Caco-2 (cell line): ENCODE measurements at places on chromosomes 2 and 18. TPM values are rescaled to one million over a fixed set of nuclear protein-coding genes. Genes with fewer than 3 reads are reported as not detected.

DNA sequence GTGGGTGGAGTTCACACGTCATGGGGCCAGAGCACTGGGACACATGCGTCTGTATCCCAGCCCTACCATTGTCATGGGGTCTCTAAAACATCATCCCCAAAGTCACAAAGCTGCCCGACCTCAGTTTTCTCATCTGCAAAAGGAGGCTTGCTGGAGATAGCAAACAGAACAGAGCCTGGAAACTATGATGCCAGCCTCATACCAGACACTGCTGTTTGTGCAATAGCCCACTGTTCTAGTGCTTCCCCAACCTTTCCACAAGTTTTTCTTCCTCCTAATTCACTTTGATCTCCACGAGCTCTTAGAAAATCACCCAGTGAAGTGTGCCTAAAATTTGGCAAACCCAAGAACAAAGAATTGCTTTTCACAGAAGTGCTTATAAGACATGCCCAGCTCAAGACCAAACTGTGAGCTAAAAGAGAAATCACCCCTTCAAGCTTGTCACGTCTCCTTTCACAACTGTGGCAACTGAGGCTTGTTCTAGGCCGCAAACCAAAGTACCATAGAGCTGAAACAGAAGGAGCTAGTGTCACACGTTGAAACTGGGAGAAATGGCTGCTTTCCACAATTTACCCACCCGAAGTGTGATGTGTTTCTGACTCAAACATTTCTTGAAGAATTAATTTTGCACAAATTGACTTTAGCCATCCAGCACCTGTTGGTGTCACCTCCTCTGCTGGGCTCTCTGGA is 162.7 kb upstream of the ID2 start:
- H3K36me3 ChIP-seq: no peaks in the 10 kb centered on the region
- no peaks in the 10 kb centered on the region for H3K27me3 ChIP-seq
- H3K27ac ChIP-seq: no peak overlapping the region
- no peak overlapping the region for H3K4me3 ChIP-seq
- H3K4me1 ChIP-seq: 0 out of 2 replicates have a peak, but pooled peaks cover 3% of the 10 kb centered on the region

GRCh38 chr2:173667014-173667413 is 298.2 kb downstream of the SP3 start:
- no peaks in the 10 kb centered on the region for H3K36me3 ChIP-seq
- H3K4me1 ChIP-seq: peaks cover 6% of the 10 kb centered on the region; the same call in 1 of the 2 replicates
- H3K27ac ChIP-seq: no peak overlapping the region
- H3K4me3 ChIP-seq: no peak overlapping the region

GRCh38 chr2:145268931-145269330 is 749.0 kb upstream of the ZEB2 start:
- no peak overlapping the region for H3K4me3 ChIP-seq
- no peaks in the 10 kb centered on the region for H3K36me3 ChIP-seq
- H3K27me3 ChIP-seq: no peaks in the 10 kb centered on the region
- H3K4me1 ChIP-seq: no peaks in the 10 kb centered on the region

DNA sequence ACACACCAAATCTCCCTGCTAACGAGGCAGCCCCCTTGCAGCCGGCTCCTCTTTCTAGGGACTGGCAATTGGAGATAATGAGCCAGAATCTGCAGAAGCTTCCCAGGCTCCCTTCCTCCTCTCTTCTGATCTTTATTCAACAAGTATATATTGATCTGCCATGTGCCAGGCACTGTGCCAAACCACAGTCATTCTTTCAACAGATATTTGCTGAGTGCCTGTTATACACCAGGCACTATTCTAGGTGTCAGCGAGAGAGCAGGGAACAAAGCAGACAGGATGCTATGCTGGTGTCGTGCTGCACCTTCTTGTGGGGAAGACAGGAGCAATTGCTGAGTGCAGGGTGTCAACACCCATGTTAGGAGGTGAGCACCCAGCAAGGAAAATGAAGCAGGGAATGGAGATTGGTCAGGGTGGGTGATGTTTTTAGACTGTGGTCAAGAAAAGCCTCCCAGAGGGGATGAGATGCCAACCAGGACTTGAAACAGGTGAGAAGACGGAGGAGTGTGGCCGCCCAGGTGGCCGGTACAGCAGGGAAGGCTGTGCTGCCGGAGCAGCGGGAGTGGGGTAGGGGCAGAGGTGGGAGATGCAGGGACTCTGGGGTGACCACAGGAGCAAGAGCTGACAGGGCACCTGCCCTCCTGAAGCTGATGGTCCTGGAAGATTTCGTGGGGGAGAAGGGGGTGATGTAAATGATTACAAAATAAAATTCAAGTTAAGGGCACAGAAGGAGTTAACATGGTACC is 307.6 kb upstream of the RAB12 start:
- H3K27me3 ChIP-seq: no peaks in the 10 kb centered on the region
- H3K27ac ChIP-seq: no peak overlapping the region
- no peaks in the 10 kb centered on the region; the same call in 1 of the 2 replicates for H3K36me3 ChIP-seq
- H3K4me1 ChIP-seq: no peaks in the 10 kb centered on the region
- DNase-seq: no peak
- no peak overlapping the region for H3K4me3 ChIP-seq

The HPCAL1 gene
- total RNA-seq: 26.3 and 26.9 TPM in 2 replicates

DNA sequence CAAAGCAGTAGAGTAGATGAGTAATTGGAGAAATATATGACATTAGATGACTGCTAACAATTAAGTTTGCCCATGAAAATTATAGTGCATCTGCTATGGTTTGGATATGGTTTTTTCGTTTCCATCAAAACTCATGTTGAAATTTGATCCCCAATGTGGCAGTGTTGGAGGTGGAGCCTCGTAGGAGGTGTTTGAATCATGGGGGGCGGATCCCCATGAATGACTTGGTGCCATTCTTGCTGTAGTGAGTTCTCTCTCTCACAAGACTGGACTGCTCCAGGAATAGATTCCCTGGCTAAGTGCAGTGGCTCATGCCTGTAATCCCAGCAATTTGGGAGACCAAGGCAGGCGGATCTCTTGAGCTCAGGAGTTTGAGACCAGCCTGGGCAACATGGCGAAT is 9.7 kb upstream of the CUL3 start:
- no peaks in the 10 kb centered on the region for H3K27me3 ChIP-seq
- no peak overlapping the region for H3K4me3 ChIP-seq
- no peaks in the 10 kb centered on the region for H3K36me3 ChIP-seq

- no peak overlapping the region for H3K27ac ChIP-seq
- H3K4me1 ChIP-seq: peaks cover 34% of the 10 kb centered on the region
- no peaks in the 10 kb centered on the region; the same call in 1 of the 2 replicates for H3K36me3 ChIP-seq
- H3K27me3 ChIP-seq: no peaks in the 10 kb centered on the region
- H3K4me3 ChIP-seq: no peak overlapping the region
- no peak for DNase-seq
Observed at GRCh38 chr2:26628561-26629345, 12.4 kb downstream of the CIB4 start.

- no peak overlapping the region for H3K27ac ChIP-seq
Observed at GRCh38 chr18:70423988-70424387, 135.1 kb downstream of the SOCS6 start.

GRCh38 chr2:160373666-160374065 is 119.9 kb downstream of the RBMS1 start:
- no peak overlapping the region for H3K4me3 ChIP-seq
- H3K27me3 ChIP-seq: no peaks in the 10 kb centered on the region
- H3K4me1 ChIP-seq: 0 out of 2 replicates have a peak, but pooled peaks cover 6% of the 10 kb centered on the region
- no peak for DNase-seq
- no peaks in the 10 kb centered on the region; the same call in 1 of the 2 replicates for H3K36me3 ChIP-seq

- H3K4me3 ChIP-seq: peak overlapping the region; percentile 38
- H3K27ac ChIP-seq: no peak overlapping the region
- peaks cover 1% of the 10 kb centered on the region for H3K27me3 ChIP-seq
- DNase-seq: peak; percentile 62
- H3K4me1 ChIP-seq: peaks cover 20% of the 10 kb centered on the region
- no peaks in the 10 kb centered on the region for H3K36me3 ChIP-seq
Observed at GRCh38 chr18:5628512-5629255, 84.9 kb upstream of the EPB41L3 start.

The SYT4 gene
- total RNA-seq: not detected in 2 replicates

The MTX2 gene
- total RNA-seq: 33.3 and 33.7 TPM in 2 replicates

The PSMA8 gene
- total RNA-seq: not detected in 2 replicates

The IL1R2 gene
- 10.1 and 15.5 TPM in 2 replicates for total RNA-seq

DNA sequence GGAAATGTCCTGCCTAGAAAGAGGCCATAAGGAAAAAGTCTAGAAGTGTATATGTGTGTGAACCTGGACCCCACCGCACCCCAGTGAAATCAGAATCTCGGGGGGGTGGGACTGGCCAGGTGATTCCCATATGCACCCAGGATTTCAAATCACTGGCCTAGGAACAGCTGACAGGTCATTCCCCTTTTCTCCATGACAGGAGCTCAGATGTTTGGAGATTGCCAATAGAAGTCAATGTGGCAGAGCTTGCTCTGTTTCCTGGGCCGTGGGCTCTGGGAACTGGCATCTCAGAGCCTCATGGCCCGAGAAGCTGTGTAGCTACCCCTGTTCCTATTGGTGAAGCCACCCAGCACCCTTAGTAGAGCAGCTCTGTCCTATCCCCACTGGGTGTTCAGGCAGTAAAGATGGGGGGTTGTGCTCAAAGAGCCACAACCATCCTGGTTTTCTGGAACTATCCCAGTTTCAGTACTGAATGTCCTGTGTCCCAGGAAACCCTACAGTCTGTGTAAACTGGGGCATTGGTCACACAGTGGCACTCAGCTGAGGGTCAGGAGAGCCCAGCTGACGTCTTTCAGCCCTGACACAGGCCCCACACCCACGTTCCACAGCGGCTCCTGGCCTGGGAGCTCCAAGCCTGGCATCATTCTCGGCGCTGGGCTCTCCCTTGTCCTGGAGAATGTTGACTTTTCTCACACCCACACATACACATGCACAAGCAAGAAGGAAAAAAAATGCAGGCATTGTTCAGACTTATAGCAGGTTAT is 18.9 kb downstream of the GNLY start:
- DNase-seq: no peak
- H3K36me3 ChIP-seq: no peaks in the 10 kb centered on the region
- no peak overlapping the region for H3K27ac ChIP-seq

DNA sequence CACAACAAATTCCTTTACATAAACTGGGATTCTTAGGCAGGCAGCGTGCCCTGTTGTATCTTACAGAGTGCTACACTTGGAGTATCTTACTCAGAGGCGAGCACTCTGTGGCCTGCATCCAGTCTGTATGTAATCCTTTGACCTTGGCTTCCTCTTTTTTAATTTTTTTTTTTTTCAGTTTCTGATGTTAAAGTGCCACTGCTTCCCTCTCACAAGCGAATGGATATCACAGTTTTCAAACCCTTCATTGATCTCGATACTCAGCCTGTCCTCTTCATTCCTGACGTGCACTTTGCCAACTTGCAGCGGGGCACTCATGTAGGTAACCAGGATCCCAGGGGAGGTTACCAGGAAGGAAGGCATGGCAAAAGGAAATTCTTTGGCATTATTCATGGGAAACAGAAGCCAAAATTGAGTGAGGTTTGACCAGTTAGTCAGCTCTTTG is 40.4 kb downstream of the GRHL1 start:
- no peak overlapping the region for H3K27ac ChIP-seq
- no peaks in the 10 kb centered on the region for H3K4me1 ChIP-seq
- H3K4me3 ChIP-seq: no peak overlapping the region
- H3K27me3 ChIP-seq: no peaks in the 10 kb centered on the region
- DNase-seq: no peak

The IHH gene
- total RNA-seq: 19.0 and 22.6 TPM in 2 replicates

The SOX11 gene
- not detected in 2 replicates for total RNA-seq

GRCh38 chr2:239235311-239235710 is 165.5 kb downstream of the HDAC4 start:
- H3K27me3 ChIP-seq: no peaks in the 10 kb centered on the region
- no peak overlapping the region for H3K4me3 ChIP-seq
- no peak for DNase-seq
- H3K27ac ChIP-seq: no peak overlapping the region
- H3K36me3 ChIP-seq: no peaks in the 10 kb centered on the region

GRCh38 chr2:195985741-195986140 is 82.9 kb downstream of the DNAH7 start:
- H3K4me3 ChIP-seq: no peak overlapping the region
- no peaks in the 10 kb centered on the region for H3K4me1 ChIP-seq
- H3K36me3 ChIP-seq: no peaks in the 10 kb centered on the region
- DNase-seq: no peak
- no peak overlapping the region for H3K27ac ChIP-seq
- no peaks in the 10 kb centered on the region for H3K27me3 ChIP-seq

GRCh38 chr2:3739313-3739712 is 35.9 kb downstream of the DCDC2C start:
- no peak overlapping the region for H3K4me3 ChIP-seq
- DNase-seq: no peak
- no peaks in the 10 kb centered on the region for H3K4me1 ChIP-seq
- H3K27me3 ChIP-seq: peaks cover 4% of the 10 kb centered on the region
- H3K27ac ChIP-seq: no peak overlapping the region

DNA sequence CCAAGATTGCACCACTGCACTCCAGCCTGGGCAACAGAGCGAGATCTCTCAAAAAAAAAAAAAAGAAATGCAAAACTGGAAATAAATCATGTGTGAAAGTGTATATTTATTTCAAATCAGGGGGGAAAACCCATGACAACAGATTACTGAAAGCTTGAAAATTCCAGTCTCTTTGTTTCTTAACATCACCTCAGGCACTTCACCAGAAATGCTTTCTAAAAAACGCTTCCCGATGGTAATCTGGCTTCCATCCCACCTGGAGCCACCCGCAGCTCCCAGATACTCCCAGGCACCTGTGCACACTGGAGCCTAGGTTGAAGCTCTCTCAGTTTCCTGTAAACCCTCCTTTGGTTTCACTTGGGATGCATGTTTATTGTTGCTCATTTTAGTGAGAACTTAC is 7.2 kb upstream of the ITGB6 start:
- H3K36me3 ChIP-seq: no peaks in the 10 kb centered on the region
- no peak overlapping the region for H3K27ac ChIP-seq
- peaks cover 6% of the 10 kb centered on the region; the same call in 1 of the 2 replicates for H3K4me1 ChIP-seq
- DNase-seq: no peak

The PFN4 gene
- total RNA-seq: 1.3 and 1.4 TPM in 2 replicates

- H3K36me3 ChIP-seq: peaks cover 3% of the 10 kb centered on the region
- DNase-seq: no peak
Observed at GRCh38 chr2:219285894-219286425, 6.8 kb downstream of the DNAJB2 start.

DNA sequence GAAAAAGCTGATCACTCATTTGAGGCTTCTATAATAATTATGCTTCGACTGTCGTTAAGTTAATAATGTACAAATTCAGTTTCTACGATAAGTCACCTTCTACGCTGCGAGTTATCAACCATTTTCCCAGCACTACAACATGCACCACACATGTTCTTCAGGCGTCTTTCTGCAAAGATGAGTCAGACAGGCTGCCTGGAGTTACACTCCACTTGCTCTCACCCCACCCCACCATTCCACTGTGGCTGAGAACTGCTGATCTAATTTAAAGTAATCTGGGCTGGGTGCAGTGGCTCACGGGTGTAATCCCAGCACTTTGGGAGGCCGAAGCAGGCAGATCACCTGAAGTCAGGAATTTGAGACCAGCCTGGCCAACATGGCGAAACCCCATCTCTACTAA is 218.6 kb downstream of the DYM start:
- no peak for DNase-seq
- no peaks in the 10 kb centered on the region for H3K4me1 ChIP-seq
- no peaks in the 10 kb centered on the region for H3K27me3 ChIP-seq
- no peak overlapping the region for H3K27ac ChIP-seq

DNA sequence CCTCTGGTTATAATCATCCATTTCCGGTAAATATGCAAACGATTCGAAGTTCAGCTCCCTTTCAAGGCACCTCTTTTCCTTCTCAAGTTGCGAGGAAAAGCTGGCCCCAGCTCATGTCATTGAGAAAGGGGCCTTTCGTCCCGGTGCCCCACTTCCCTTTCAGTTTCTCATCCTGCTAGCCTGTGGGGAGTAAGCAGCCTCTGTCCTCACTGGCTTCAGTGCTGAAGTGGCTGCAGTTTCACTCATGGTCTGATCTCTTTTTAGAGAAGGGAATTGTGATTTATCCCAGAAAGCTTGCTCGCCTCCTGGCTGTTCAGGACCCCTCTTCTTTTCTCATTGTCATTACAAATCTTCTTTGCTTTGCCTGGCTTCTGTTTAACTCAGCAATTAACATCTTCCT is 207.5 kb downstream of the NR4A2 start:
- no peaks in the 10 kb centered on the region for H3K4me1 ChIP-seq
- no peaks in the 10 kb centered on the region for H3K27me3 ChIP-seq
- no peaks in the 10 kb centered on the region for H3K36me3 ChIP-seq
- no peak overlapping the region for H3K4me3 ChIP-seq
- no peak for DNase-seq

The SCYGR7 gene
- not detected in 2 replicates for total RNA-seq
